ENCODE measurements at places on chromosomes 2 and 18.

DNA sequence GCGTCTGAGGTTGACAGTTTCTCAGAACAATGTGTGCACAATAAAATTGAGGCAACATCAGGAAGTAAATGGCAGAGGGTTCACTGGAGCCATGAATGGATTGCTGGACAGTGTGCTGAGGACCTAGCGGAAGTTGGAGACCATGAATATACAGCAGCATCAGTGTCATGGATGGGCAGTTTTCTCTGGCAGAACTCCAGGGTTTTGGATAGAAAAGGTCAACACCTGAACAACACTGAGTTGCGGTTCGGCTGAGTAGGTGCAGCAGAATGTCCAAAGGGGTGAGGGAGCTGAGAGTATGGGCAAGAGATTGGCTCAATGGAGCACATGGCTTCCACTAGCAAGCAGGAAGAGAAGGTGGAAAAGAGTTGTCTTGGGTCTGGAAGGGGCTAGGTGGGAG lies 73.7 kb downstream of the DNER start:
- H3K4me3 ChIP-seq = no peak overlapping the region
- no peaks in the 10 kb centered on the region for H3K36me3 ChIP-seq
- DNase-seq = no peak
- H3K27me3 ChIP-seq = peaks cover 6% of the 10 kb centered on the region
- no peaks in the 10 kb centered on the region for H3K4me1 ChIP-seq

- no peaks in the 10 kb centered on the region for H3K4me1 ChIP-seq
- H3K4me3 ChIP-seq = no peak overlapping the region
- no peaks in the 10 kb centered on the region for H3K27me3 ChIP-seq
- no peak for DNase-seq
Measured at GRCh38 chr2:144798034-144798433, 278.1 kb upstream of the ZEB2 start.

GRCh38 chr2:80293039-80293438 lies 11.5 kb downstream of the LRRTM1 start:
- no peaks in the 10 kb centered on the region for H3K36me3 ChIP-seq
- DNase-seq = no peak
- no peaks in the 10 kb centered on the region for H3K4me1 ChIP-seq
- H3K27me3 ChIP-seq = no peaks in the 10 kb centered on the region
- no peak overlapping the region for H3K4me3 ChIP-seq

GRCh38 chr2:112087346-112088020 lies 32.4 kb downstream of the TMEM87B start:
- no peak overlapping the region for H3K27ac ChIP-seq
- no peak overlapping the region for H3K4me3 ChIP-seq
- no peak for DNase-seq
- H3K27me3 ChIP-seq = no peaks in the 10 kb centered on the region
- no peaks in the 10 kb centered on the region for H3K4me1 ChIP-seq

- no peaks in the 10 kb centered on the region for H3K36me3 ChIP-seq
- H3K27ac ChIP-seq = no peak overlapping the region
- no peaks in the 10 kb centered on the region for H3K4me1 ChIP-seq
- H3K27me3 ChIP-seq = no peaks in the 10 kb centered on the region
Measured at GRCh38 chr2:188322569-188323551, 31.2 kb downstream of the GULP1 start.

DNA sequence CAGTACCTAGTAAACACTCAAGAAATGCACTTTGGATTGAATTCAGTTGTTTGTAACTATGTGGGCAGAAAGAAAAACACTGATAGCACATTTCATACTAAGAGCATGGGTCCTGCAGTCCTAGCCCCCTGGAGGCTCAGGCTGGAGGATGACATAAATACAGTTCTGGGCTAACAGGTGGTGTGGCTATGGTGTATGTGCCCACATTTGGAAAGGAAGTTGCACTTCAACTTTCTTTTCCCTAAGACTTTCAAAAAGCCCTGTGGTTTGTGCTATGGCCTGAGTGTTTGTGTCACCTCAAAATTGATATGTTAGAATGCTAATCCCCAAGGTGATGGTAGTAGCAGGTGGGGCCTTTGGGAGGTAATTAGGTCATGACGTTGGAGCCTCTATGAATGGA lies 218.2 kb downstream of the CDCA7 start:
- no peaks in the 10 kb centered on the region for H3K4me1 ChIP-seq
- peak; percentile 1 for DNase-seq
- no peak overlapping the region for H3K27ac ChIP-seq
- no peaks in the 10 kb centered on the region for H3K36me3 ChIP-seq
- peaks cover 5% of the 10 kb centered on the region for H3K27me3 ChIP-seq
- no peak overlapping the region for H3K4me3 ChIP-seq
